Fibroblast of villous mesenchyme (primary cell): ENCODE measurements at places on chromosomes 5 and 9.

GRCh38 chr5:117486261-117486660 lies 911.6 kb upstream of the SEMA6A start:
- DNase-seq = no peak

DNA sequence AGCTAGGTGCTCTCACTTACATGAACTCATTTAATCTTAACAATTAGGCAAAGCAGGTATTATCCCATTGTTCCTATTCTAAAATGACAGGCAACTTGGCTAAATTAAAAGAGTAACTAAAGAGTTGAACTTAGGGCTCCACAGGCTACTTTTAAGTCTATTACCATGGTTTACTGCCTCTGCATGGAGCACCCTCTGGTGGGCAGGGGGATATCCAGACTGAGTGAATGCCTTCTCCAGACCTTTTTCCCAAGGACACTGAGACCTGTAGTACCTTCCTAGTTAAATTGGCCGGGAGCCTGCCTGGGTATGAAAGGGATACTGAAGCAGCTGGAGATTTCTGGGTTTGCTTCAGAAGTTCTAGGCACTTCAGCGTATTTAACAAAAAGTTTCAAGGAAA lies 238.1 kb downstream of the ELAVL2 start:
- no peak for DNase-seq

- DNase-seq = no peak
These were observed 31.1 kb upstream of the BNC2 start for GRCh38 chr9:16901590-16901989.

GRCh38 chr9:131068076-131068816 lies 28.1 kb upstream of the AIF1L start:
- no peak for DNase-seq

- peak; percentile 29 for DNase-seq
These were observed 55.6 kb upstream of the LMX1B start for GRCh38 chr9:126558051-126558665.

GRCh38 chr5:132275367-132276220 lies 18.1 kb downstream of the PDLIM4 start:
- DNase-seq = no peak

DNA sequence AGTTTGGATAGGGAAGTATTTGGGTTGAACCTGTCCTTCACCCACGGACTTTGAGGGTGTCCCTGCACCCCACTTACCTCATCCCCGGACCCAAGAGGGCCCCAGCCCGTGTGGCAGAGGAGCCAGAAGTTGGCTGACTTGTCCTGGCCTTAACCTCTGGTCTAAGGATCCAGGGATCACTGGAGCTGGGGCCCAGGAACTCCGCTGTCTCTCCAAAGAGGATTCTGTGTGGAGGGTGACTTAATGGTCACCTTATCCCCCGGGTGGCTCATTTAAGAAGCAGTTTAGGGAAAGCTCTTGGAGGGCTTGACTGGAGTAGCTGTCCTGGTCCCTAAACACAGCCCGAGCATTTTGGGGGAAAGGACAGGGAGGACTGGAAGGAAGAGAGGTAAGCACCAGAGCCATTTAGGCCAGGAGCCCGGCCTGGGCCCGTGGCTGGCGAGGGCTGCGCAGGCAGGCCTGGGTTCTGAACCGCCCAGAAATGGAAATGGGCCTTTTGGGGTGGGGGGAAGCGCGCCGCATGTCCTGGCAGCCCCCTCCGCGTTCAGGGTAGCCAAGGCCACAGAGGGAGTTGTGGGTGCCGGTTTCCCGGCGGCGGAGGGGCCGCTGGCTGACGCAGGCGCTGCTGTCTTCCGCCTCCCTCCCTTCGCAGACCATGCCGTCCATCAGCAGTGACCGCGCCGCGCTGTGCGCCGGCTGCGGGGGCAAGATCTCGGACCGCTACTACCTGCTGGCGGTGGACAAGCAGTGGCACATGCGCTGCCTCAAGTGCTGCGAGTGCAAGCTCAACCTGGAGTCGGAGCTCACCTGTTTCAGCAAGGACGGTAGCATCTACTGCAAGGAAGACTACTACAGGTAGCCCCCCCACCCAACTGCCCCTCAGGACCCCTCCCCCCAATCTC lies 2.0 kb downstream of the LHX2 start:
- no peak for DNase-seq

DNA sequence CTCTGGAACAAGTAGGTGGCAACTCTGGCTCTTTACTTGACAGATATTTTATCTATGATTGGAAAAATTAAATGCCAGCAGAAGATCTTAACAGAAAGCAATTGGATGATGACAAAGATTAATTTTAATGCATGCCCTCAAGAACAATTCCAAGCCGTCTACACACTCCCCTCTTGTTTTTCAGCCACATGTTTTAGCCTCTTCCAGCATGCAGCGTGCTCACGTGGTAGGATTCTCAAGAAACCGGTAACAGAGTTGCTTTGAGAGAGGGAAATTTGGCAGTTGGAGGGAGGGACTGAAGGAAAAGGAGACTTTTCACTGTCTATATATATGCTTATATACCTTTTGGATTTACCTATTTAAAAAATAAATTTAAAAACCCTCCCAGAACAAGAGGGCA lies 48.3 kb upstream of the FANCC start:
- no peak for DNase-seq

- DNase-seq = no peak
These were observed 852.1 kb downstream of the MAT2B start for GRCh38 chr5:164357395-164358033.

DNA sequence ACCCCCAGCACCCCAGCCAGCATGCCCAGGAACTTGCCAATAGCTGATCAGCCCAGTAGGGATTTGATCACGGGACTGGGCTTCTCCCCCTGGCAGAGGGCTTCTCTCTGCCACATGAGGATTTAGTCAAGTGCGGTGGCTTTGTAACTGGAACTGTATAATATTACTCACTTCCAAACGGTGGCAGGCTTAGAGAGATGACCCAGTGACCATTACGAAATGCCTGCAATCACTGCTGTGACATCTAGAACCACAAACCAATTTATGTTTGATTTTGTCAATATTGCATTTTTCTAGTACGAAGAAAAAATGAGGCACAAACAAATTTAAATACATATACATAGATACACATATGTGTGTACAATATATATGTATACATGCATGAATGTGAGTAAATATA lies 192.1 kb downstream of the ERCC6L2 start:
- no peak for DNase-seq
